Heart left ventricle (tissue), 16 donors: ENCODE measurements at places on chromosomes 2 and 18.

DNA sequence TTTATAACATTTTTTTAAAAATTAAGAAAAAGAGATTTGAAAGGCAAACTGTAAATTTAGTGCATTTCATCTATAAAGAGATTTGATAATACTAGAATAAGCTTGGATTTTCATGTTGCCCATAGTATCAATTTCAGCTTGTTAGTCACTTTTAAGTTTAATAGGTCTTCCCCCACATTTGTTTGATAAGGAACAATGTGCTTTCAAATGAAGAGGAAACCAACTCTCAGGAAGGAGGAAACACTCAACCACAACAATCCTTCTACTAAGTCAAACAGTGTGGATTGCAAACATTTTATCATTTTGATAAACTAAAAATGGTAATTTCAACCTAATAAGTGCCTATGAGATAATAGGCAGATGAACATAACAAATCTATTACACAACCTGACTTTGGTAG is 397.1 kb upstream of the CDH20 start:
- H3K27me3 ChIP-seq: no peaks in the 10 kb centered on the region
- DNase-seq: no peak
- H3K4me1 ChIP-seq: no peaks in the 10 kb centered on the region
- H3K27ac ChIP-seq: no peak overlapping the region
- no peaks in the 10 kb centered on the region for H3K36me3 ChIP-seq

GRCh38 chr2:66443186-66443978 is 8.5 kb downstream of the MEIS1 start:
- no peaks in the 10 kb centered on the region for H3K27me3 ChIP-seq
- H3K4me1 ChIP-seq: peaks cover 7% of the 10 kb centered on the region
- no peak for DNase-seq
- H3K4me3 ChIP-seq: no peak overlapping the region

- no peak for DNase-seq
- H3K27me3 ChIP-seq: no peaks in the 10 kb centered on the region
- no peak overlapping the region for H3K27ac ChIP-seq
- H3K4me1 ChIP-seq: no peaks in the 10 kb centered on the region
- no peak overlapping the region for H3K4me3 ChIP-seq
Measured at GRCh38 chr2:11874861-11875260, 128.4 kb downstream of the LPIN1 start.

GRCh38 chr2:46547223-46548102 is 68.1 kb downstream of the TMEM247 start:
- peaks cover 84% of the 10 kb centered on the region for H3K4me1 ChIP-seq
- peak overlapping the region; percentile 30 for H3K27ac ChIP-seq
- H3K4me3 ChIP-seq: no peak overlapping the region
- H3K27me3 ChIP-seq: no peaks in the 10 kb centered on the region
- DNase-seq: peak; percentile 60

GRCh38 chr18:32366586-32367538 is 103.8 kb downstream of the GAREM1 start:
- no peaks in the 10 kb centered on the region for H3K4me1 ChIP-seq
- no peaks in the 10 kb centered on the region for H3K27me3 ChIP-seq

- H3K4me3 ChIP-seq: no peak overlapping the region
- DNase-seq: no peak
- peaks cover 7% of the 10 kb centered on the region for H3K4me1 ChIP-seq
- no peaks in the 10 kb centered on the region for H3K36me3 ChIP-seq
Measured at GRCh38 chr2:18849841-18850578, 260.6 kb upstream of the NT5C1B start.

GRCh38 chr2:141610564-141611175 is 520.1 kb downstream of the LRP1B start:
- H3K4me3 ChIP-seq: no peak overlapping the region
- no peaks in the 10 kb centered on the region for H3K4me1 ChIP-seq
